ENCODE measurements at places on chromosomes 13 and 19. TPM values are rescaled to one million over a fixed set of nuclear protein-coding genes. Genes with fewer than 3 reads are reported as not detected.

The COL4A1 gene
- 326 TPM for total RNA-seq

DNA sequence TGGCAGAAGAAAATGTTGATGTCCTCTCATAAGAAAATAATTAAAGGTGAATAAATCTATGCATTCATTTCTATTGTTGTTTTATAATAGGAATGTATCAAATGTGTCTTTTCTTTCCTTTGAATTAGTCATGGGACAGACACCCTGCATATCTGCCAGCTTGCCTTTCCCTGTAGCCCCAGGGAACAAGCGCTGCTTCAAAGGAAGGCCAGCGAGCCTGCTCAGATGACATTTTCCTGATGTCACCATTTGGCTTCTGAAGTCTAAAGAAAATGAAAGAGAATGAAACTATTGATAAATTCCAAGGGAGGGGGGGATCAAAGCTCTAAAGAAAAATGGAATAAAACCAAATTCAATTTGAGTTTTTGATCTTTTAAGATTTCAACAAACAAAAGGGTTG, 574.8 kb downstream of the IRS2 start:
- peaks cover 33% of the 10 kb centered on the region for H3K4me1 ChIP-seq
- DNase-seq: peak; percentile 64
- H3K27ac ChIP-seq: no peak overlapping the region
- no peaks in the 10 kb centered on the region for H3K36me3 ChIP-seq

DNA sequence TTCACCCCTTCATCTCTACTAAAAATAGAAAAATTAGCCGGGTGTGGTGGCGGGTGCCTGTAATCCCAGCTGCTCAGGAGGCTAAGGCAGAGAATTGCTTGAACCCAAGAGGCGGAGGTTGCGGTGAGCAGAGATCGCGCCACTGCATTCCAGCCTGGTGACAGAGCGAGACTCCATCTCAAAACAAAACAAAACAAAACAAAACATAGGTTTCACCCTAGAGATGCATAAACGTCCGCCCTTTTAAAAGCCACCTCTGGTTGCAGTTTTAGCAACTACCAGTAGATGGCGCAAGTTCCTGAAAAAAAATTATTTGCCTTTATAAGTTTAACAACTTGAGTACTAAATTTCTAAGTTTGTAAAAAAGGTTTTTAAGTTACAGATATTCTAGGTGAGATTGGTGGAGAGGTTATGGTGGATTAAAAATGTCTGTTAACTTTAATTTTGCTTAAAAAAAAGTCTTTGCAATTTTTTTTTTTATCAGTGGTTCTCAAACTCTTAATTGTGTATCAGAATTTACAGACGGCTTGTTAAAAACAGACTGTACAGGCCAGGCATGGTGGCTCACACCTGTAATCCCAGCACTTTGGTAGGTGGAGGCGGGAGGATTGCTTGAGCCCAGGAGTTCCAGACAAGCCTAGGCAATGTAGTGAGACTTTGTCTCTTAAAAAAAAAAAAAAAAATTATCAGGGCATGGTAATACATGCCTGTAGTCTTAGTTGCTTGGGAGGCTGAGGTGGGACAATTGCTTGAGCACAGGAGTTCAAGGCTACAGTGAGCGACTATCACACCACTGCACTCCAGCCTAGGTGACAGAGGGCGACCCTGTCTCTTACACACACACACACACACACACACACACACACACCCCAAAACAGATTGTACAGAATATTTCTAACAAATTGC, 42.1 kb downstream of the NAA16 start:
- H3K4me3 ChIP-seq: no peak overlapping the region
- peak overlapping the region; percentile 72 for H3K27ac ChIP-seq

DNA sequence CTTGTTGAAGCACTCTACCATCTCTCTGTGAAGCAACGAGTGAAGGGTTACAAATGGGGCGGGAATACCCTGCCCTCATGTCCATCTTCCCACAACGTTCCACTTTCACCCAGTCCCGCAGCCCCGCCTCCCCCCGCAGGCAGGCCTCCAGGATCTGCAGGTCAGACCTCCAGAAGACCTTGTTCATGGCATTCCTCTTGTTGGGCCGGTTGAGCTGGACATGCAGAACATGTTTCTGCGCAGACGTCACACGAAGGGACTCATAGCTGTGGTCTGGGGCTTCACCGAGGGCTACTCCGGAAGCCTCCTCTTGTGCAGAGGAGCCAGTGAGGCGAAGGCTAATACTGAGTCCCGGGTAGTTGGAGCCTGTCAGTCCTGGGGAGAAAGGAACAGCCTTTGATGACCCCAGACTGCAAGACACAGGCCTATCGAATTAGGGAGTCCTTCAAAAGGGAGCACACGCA, 420 bp downstream of the ECH1 start:
- peaks cover 52% of the 10 kb centered on the region for H3K4me1 ChIP-seq
- H3K4me3 ChIP-seq: peak overlapping the region; percentile 87
- peaks cover 27% of the 10 kb centered on the region for H3K36me3 ChIP-seq
- H3K27ac ChIP-seq: peak overlapping the region; percentile 94
- no peaks in the 10 kb centered on the region for H3K27me3 ChIP-seq
- DNase-seq: peak; percentile 92

DNA sequence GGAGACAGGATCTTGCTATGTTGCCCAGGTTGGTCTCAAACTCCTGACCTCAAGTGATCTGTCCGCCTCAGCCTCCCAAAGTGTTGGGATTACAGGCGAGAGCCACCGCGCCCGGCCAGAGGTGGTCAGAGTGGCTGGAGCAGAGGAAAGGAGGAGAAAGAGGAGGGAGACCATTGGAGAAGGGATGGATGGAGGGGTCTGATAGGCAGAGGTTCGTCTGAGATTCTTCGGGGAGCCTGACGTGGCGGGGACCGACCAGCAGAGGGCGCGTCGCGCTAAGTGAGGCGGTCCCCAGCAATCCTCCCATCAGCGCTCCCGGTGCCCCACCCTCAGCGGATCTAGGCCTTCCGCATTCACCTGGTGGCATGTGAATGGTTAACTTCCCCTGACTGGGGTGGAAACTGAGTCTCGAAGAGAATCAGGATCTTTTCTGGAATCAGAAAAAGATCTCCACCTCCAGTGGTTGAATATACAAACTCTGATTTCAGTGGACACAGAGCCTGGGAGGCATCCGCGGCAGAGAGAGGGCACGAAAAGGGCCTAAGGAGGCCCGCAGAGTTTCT, 8.8 kb downstream of the GTPBP3 start:
- DNase-seq: peak; percentile 38
- peaks cover 13% of the 10 kb centered on the region for H3K4me1 ChIP-seq
- H3K27me3 ChIP-seq: peaks cover 3% of the 10 kb centered on the region
- H3K4me3 ChIP-seq: no peak overlapping the region

GRCh38 chr13:52644108-52644507, 1.9 kb downstream of the HNRNPA1L2 start:
- peaks cover 24% of the 10 kb centered on the region for H3K36me3 ChIP-seq
- no peaks in the 10 kb centered on the region for H3K27me3 ChIP-seq

GRCh38 chr19:20256606-20257005, 89.6 kb downstream of the ZNF486 start:
- no peak overlapping the region for H3K27ac ChIP-seq
- H3K4me3 ChIP-seq: no peak overlapping the region
- H3K36me3 ChIP-seq: no peaks in the 10 kb centered on the region
- no peaks in the 10 kb centered on the region for H3K27me3 ChIP-seq
- no peak for DNase-seq
- H3K4me1 ChIP-seq: no peaks in the 10 kb centered on the region
